Left renal cortex interstitium (tissue), 4 donors: ENCODE measurements at places on chromosomes 7 and 10.

GRCh38 chr7:11217848-11218565 lies 244.3 kb downstream of the PHF14 start:
- DNase-seq: no peak

- no peak for DNase-seq
Observed at GRCh38 chr10:79905322-79906314, 43.3 kb downstream of the SFTPD start.

GRCh38 chr7:105477908-105478307 lies 44.2 kb downstream of the PUS7 start:
- DNase-seq: no peak

DNA sequence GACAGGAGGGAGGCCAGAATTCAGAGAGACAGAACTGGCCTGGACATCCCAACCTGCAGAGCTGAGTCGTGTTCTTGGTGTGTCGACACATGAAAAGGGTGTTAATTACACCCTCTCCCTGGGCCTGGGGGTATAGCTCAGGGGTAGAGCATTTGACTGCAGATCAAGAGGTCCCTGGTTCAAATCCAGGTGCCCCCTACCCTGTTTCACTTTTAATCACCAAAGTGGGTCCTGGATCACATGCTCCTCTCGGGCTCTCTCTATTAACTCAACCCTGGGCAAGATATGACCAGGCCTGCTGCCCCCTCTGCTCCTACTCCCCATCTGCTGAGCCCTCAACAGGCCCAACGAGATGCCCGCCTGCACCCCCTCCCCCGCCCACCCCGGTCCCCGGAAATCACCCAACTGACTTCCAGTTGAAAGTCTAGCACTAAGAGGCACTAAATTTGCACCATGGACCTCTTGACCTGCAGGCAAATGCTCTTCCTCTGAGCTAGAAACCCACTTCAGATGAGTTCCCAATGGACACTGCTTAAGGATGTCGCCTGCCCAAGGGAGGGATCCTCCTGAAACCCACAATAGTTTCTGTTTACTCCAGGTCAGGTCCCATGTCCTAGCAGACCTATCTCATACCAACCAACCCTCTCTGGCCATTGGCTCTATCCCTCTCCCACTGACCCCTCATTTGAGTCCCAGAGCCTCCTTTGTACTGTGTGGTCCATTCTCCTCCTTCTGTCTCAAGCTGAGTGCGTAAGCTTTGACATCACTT lies 137.6 kb downstream of the ZNF467 start:
- DNase-seq: no peak

DNA sequence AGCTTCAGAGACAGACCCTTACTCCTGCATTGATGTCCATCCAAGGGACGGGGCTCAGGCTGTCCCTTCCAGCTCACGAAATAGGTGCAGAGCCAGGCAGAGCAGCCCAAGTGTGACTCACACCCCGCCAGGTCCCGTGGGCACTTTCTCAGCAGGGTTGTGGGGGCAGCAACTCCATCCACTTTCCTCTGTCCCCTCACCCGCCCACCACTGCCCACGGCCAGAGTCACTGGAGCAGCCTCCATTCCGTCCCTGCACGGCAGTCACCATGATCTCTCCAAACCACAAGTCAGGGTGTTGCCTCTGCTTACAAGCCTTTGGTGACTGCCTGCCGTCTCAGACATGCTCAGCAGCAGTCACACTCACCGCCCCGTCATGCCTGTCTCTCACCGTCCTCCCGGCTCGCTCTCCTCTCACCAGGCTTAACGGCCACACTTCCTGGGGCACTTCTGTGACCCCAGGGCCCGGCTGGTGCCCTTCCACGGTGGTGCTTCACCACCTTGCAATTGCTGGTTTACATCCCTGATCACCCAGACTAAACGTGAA lies 39.3 kb downstream of the CALML3 start:
- no peak for DNase-seq

- no peak for DNase-seq
Observed at GRCh38 chr7:101912716-101913110, 95.3 kb downstream of the CUX1 start.

GRCh38 chr10:79185067-79185774 lies 116.5 kb downstream of the ZMIZ1 start:
- DNase-seq: no peak

GRCh38 chr7:22565315-22565811 lies 65.4 kb upstream of the STEAP1B start:
- no peak for DNase-seq

DNA sequence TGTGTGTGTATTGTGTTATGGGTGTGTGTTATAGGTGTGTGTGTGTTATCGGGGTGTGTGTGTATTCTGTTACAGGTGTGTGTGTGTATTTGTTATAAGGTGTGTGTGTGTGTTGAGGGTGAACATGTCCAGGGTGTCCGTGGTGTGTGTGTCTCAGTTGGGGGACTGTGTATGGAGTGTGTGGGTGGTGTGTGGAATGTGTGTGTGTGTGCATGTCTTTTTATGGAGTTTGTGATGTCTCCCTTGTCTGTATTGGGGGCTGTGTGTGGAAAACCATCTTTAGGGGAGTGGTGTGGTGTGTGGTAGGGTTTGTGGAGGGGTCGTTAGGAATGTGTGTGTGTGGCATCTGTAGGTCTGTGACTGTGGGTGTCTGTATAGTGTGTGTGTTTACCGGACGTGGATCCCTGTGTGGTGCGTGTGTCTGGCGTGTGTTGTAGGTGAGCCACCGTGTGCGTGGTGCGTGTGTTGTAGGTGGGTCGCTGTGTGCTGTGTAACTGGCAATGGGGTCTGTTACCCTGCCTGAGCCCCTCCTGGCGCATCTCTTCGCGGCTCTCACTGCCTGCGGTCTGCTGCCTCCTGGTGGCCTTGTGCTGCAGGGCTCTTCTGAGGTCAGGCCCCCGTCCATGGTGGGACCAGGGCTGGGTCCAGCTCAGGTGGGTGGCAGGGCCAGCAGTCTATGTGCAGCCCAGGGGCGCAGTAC lies 61.7 kb downstream of the PALD1 start:
- DNase-seq: no peak

- no peak for DNase-seq
Observed at GRCh38 chr10:77196614-77197013, 441.0 kb downstream of the KCNMA1 start.

- DNase-seq: no peak
Observed at GRCh38 chr10:128063736-128064107, 62.5 kb downstream of the MKI67 start.

- no peak for DNase-seq
Observed at GRCh38 chr7:17713584-17713983, 226.7 kb downstream of the SNX13 start.

DNA sequence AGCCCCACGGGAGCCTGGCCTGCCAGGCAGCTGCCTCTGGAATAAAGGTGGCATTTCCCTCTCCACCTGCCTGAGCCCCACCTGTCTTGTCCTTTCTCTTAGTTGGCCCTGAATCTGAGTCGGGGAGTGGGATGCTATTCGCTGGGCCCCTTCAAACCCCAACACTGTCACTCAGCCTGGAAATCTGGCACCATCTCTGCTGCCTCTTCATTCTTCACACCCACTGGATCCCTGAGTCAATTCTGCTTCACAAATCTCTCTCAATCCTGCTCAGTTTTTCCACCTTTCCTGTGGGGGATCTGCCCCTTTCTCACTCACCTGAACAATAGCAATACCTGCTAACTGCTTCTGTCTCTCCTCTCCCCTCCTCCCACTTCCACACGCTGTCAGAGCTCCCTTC lies 10.6 kb downstream of the CRTAC1 start:
- no peak for DNase-seq

DNA sequence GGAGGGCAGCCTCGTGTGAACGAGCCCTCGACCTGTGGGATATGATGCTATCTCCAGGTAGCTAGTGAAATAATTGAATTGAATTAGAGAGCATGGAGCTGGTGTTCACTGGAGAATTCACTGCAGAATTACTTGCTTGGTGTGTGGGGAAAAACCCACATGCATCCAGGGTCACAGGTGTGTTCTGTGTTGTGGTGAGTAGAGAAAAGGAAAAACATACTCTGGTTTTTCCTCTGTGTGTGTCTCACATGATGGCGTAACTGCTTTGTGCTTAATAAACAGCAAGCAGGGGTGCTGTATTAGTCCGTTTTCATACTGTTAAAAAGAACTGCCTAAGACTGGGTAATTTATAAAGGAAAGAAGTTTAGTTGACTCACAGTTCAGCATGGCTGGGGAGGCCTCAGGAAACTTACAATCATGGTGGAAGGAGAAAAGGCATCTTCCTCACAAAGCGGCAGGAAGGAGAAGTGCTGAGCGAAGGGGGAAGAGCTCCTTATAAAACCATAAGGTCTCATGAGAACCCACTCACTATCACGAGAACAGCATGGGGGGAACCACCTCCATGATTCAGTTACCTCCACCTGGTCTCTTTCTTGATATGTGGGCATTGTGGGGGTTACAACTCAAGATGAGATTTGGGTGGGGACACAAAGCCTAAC lies 62.6 kb downstream of the TACR2 start:
- DNase-seq: no peak

GRCh38 chr10:71737001-71737833 lies 17.6 kb upstream of the C10orf105 start:
- no peak for DNase-seq

DNA sequence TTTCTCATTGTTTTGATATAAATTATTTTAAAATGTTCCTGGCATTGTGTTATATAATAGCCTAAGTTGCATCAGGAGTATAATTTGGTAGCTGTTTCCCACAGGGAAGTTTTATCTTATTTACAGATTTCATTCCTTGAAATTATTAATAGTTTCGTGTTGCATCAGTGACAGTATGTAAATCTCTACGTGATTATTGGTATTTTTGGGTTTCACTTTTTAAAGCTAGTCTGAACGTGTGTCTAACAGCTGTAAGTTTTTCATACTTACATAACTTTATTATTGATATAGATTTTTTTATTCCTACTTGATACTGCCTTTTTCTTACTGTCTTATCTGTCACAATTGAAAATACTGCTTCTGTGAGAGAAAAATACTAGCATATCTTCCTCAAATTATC lies 167.9 kb downstream of the PHF14 start:
- no peak for DNase-seq

GRCh38 chr7:84684836-84685480 lies 490.4 kb upstream of the SEMA3A start:
- no peak for DNase-seq

- no peak for DNase-seq
Observed at GRCh38 chr7:130823060-130823459, 89.1 kb upstream of the KLF14 start.

DNA sequence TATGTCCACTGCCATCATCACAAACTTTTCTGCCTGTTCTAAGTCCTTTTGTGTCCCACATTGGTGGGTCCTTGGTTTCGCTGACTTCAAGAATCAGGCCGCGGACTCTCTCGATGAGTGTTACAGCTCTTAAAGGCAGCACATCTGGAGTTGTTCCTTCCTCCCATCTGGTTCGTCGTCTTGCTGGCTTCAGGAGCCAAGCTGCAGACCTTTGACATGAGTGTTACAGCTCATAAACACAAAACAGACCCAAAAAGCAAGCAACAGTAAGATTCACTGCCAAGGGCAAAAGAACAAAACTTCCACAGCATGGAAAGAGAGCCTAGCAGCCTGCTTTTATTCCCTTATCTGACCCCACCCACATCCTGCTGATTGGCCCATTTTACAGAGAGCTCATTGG lies 30.2 kb downstream of the ASNS start:
- DNase-seq: no peak

GRCh38 chr10:90822508-90822907 lies 35.3 kb downstream of the HTR7 start:
- DNase-seq: no peak

GRCh38 chr10:47164126-47164799 lies 135.7 kb upstream of the GDF10 start:
- DNase-seq: no peak

DNA sequence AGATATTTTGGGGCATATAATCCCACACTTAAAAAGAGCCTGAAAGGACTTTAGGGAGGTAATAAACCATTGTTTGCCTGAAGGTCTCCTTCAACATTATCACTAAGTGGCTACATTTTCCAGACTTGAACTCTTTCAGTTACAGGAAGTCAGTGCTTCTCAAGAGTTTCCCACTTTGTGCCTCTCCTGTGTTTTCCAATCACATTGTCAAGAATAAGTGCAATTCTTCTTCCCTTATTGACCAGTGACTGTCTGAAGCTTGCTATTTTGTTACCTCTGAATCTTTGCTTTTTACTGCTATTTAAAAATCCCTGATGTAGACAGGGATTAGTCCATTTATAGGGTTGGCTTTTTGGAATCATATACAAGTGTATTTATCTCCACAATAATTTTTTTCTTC lies 346.7 kb upstream of the ANKRD30A start:
- no peak for DNase-seq
